CD4-positive, CD25-positive, alpha-beta regulatory T cell (primary cell): ENCODE measurements at places on chromosomes 7 and 10. TPM values are rescaled to one million over a fixed set of nuclear protein-coding genes. Genes with fewer than 3 reads are reported as not detected.

GRCh38 chr7:106602062-106602461 is 58.9 kb downstream of the CCDC71L start:
- DNase-seq: no peak

Gene ADARB2
- polyA plus RNA-seq: 0.86 TPM

GRCh38 chr7:131961054-131961680 is 404.7 kb upstream of the PODXL start:
- DNase-seq: no peak

DNA sequence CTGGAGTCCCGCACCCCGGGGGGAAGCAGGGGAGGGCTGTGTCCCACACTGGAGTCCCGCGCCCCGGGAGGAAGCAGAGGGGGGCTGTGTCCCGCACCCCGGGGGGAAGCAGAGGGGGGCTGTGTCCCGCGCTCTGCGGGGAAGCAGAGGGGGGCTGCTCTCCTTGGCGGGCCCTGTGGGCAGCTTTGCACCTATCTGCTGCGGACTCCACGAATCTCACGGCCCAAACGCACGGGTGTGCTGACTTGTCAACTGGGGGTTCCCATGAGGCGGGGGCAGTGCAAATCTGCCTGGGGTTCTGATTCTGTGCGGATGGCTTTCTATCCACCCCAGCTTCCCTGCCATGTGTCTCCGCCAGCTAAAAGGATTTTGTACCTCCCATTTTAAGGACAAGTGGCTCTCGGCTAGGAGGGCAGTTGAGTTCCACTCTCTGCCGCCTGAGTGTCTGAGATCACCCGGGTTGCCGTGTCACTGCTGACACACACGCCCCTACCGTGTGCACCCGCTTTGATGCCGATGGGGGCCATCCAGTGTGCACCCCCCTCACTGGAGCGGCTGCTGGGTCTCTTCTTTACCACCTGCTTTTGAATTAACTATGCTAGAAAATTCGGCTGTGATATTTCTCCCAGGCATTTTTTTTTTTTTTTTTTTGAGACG is 20.5 kb downstream of the GPER1 start:
- no peak for DNase-seq

- no peak for DNase-seq
Observed at GRCh38 chr10:126904818-126905701, at the start of gene DOCK1. Gene DOCK1, plus strand, starts transcription at chr10:126905428. Its CDS starts 90 bp downstream, at chr10:126905518.

DNA sequence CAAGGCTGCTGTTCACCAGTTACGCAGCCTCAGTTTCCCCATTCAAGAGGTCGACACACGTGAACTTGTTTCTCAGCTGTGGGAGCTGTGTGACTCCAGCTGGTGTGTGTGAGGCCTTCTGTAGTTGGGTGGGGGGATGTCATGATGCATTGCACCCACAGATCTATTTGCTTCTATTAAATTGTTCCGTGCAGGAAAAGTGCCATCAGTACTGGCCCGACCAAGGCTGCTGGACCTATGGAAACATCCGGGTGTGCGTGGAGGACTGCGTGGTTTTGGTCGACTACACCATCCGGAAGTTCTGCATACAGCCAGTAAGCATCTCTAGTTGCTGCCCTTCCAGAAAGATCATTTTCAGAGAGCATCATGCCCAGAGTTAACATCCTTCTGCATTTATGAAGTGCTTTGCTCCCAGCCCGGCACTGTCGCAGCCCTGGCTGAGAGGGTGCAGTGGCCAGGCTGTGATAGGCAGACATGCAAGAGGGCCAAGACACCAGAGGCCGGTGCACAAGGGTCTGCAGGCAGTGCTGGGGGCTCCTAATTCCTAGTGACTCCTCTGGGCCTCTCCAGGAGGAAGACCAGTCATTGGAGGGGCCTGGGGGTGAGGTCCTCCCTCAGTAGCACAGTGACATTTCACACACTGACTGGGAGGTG is 60.2 kb downstream of the MKI67 start:
- no peak for DNase-seq

DNA sequence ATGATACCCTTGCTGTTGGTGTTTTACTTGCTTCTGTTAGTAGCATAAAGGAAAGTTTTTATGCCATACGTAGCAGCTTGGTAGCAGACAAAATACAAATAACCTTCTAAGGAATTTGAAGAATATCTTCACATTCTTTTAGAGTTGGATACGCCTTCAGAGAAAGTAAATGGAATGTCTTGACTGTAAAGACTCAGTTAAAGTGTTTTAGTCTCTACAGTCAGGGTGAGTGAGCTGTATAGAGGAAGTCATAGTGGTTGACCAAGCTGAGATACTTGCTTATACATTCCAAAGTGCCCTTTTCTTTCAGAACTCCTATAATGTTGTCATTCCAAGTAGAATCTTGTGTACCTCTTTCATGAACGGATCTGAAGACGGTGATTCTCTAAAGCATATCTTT is 37.7 kb downstream of the RABGEF1 start:
- DNase-seq: no peak

Gene GIMAP1
- 64.1 TPM for polyA plus RNA-seq

GRCh38 chr10:78634835-78635234 is 433.9 kb upstream of the ZMIZ1 start:
- DNase-seq: no peak

GRCh38 chr7:156818133-156818532 is 74.8 kb downstream of the LMBR1 start:
- no peak for DNase-seq

Gene OR2A12
- polyA plus RNA-seq: 0.06 TPM

- DNase-seq: no peak
Observed at GRCh38 chr10:68470300-68470699, 1.5 kb downstream of the DNA2 start.

DNA sequence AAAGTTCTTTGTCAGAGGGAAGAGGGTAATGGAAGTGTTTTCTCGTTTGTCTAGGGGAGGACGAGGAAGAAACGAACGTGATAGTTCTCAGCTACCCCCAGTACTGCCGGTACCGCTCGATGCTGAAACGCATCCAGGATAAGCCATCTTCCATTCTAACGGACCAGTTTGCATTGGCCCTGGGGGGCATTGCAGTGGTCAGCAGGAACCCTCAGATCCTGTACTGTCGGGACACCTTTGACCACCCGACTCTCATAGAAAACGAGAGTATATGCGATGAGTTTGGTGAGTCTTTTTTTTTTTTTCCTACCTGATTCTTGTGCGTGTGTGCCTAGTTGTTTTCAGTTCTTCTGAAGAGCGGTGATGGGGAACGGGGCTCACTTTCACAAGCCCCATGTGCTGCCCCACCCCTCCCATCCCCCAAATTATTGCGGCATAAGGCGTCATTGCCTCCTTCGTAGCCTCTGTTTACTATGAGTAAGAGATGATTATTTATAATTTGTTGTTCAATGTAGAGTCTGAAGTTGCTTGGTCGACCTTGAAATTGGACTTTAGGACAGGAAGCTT is 98.6 kb downstream of the ARID5B start:
- no peak for DNase-seq

Gene HIBADH
- 26.9 TPM for polyA plus RNA-seq

DNA sequence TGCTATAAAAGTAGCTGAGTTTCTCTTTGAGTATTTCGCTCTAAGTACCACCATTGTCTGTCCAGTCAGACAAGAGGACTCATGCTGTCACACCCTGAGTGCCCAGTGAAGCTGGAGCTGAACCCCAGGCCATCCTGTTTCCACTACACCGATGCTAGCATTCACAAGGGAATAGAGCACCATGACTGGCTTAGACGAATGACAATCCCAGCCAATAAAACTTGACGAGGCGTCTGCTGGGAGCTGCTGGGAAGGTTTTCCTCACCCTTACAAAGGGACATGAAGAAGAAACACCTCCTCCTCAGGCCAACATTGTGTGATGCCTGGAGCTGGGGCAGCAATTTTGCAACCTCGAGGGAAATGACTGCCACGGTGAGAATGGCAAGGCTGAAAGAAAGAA is 17.5 kb upstream of the SLIT1 start:
- DNase-seq: no peak

DNA sequence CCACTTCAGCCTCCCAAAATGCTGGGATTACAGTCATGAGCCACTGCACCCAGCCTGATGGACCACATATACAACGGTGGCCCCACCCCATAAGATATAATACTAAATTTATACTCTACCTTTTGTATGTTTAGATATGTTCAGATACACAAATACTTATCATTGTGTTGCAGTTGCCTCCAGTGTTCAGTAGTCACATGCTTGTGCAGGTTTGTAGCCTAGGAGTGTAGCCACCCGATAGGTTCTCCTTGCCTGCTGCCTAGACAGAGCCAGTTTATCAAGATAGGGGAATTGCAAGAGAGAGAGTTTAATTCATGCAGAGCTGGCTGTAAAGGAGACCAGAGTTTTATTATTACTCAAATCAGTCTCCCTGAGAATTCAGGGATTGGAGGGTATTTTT is 9.6 kb downstream of the CCL24 start:
- no peak for DNase-seq
